ENCODE measurements at places on chromosomes 7 and 10.

GRCh38 chr7:80078159-80078731 lies 56.4 kb upstream of the GNAI1 start:
- DNase-seq = peak; percentile 36

DNA sequence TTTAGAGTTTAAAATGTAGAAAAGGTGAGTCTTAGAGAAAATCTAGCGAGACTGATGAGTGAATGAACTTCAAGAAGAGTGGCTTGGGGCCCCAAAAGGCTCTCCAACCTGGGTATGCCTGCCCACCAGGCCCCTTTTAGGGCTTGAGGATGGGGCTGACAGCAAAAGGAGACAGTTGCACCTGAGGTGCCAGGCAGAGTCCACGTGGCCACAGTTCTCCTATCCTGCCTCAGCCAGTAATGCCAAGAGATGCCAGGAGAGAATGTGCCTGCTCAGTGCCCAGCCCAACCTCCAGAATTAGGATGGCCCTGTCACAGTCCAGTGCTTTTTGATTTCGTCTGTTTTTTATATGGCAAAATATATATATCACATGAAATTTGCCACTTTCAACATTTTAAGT lies 156.5 kb downstream of the SLIT1 start:
- DNase-seq = no peak

DNA sequence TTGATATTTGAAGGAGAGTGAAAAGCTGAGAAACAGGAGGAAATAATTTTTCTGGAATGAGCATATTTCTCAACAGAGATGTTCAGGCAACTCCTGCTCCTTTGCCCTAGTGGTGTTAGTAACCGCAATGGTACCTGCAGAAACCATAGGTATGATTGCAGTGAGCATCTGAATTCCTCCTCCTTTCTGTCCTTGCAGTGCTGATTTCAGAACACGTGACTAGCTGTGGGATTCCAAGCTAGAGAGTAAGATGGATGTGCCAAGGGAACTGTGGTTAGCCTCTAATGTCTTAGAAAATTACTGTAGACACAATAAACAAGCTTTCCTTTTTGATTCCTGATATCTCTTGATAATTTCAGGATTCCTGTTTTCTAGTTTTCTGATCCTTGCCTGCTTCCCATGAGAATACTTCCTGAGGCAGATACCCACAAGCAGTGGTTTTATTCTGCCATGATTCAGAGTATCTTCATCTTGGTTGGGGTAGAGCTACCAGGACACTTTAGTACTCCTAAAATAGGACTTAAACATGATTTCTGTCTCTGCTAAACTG lies 27.5 kb downstream of the LRGUK start:
- DNase-seq = no peak

GRCh38 chr7:142375710-142376313 lies 118.0 kb upstream of the PRSS58 start:
- no peak for DNase-seq

- peak; percentile 38 for DNase-seq
These were observed 44.9 kb downstream of the MYPN start for GRCh38 chr10:68154211-68154497.

DNA sequence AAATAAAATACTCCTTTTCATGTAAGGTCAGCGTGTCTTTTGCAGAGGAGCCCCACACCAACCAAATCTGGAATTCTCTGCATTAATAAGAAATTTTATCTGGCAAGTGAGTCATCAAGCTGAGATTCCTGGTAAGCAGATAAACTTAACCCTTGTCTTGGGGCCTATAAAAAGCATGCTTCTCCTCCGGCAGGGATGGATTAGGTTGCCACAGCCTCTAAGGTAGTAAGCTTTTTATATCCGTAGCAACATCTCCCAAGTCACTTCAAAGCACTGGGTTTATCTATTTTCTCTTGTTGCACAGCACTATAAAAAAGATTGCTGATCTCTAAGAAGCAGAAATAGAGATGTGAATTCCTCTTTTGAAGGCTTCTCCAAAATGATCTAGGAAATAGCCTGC lies 202.8 kb upstream of the NOBOX start:
- DNase-seq = peak; percentile 8

GRCh38 chr7:132635127-132635526 lies 58.9 kb upstream of the PLXNA4 start:
- DNase-seq = no peak

- DNase-seq = no peak
These were observed 3.0 kb upstream of the MCM10 start for GRCh38 chr10:13158401-13158800.

GRCh38 chr7:150476285-150476684 lies 25.9 kb downstream of the GIMAP8 start:
- no peak for DNase-seq

GRCh38 chr7:106104721-106105260 lies 7.3 kb downstream of the SYPL1 start:
- DNase-seq = no peak

GRCh38 chr7:780081-780480 lies 52.2 kb upstream of the SUN1 start:
- no peak for DNase-seq

DNA sequence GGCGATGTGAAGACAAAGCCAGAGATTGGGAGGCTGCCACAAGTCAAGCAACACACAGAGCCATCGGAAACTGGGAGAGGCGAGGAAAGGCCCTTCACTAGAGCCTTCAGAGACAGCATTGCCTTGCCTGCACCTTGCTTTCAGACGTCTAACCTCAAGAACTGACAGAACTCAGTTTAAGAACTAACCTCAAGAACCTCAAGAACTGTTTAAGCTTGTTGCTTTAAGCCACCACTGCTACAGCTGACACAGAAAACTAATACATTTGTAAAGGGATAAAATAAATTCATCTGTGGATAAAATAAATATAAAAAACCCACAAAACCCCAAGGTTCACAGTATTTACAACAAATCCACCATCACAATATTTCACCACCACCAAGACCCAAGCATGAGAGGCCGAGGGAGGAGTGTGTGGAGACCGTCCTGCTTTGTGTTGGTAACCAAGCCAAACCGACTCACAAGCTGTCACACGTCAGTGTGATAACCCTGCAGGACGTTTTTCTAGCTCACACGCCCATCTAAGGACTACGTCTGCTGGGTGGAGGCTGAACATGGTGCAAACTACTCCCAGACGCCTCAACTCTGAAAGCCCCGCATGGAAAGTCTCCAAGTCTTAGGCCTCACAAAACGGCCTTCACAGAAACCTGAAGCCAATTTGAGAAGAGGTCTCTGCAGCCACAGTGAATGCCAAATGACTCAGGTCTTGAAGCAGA lies 116.8 kb downstream of the ABLIM1 start:
- DNase-seq = peak; percentile 87

- no peak for DNase-seq
These were observed 18.7 kb downstream of the SORCS3 start for GRCh38 chr10:104659809-104660208.

DNA sequence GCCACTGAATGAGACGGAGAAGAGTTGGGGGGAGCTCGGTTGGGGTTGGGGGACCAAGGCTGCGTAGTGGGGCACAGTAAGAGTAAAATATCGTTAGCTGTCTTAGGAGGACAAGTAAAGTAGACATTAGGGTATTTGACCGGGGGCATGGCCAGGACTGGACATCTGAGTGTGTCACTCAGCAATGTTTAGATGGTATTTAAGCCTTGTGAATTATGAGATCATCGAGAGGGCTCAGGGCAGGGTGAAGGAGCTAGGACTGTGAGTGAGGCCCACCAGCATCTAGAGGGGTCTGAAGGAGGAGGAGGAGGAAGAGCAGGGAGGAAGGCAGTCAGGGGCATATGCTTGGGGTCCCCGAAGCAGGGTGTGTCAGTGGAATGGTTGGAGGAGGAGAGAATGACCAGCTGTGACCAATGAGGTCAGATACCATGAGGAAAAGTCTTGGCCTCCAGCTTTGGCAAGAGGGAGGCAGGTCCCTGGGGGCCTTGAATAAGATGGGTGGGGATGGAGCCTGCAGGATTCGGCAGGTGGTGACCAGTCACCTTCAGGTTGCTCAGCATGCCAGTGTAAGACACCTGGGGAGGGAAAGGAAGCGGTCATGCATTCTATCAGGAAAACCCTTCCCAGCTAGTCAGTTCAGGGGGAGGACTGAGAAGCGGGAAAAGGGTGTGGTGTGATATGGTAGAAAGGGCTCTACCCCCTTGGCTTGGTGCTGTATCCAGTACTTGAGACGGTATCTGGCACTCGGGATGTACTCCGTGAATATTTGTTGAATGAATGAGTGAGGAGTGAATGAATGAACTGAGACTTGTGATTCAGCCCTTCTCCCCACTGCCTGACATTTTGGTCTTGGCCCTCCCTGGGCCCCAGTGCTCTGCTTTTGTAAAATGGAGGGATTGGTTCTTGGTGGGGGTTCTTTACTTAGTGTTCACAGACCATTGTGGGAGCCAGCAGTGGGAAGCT lies 34.8 kb upstream of the SH2D4B start:
- no peak for DNase-seq

- DNase-seq = no peak
These were observed 542.6 kb upstream of the LRRN3 start for GRCh38 chr7:110548372-110548771.

- DNase-seq = no peak
These were observed 7.5 kb upstream of the FAM131B start for GRCh38 chr7:143369678-143370651.

DNA sequence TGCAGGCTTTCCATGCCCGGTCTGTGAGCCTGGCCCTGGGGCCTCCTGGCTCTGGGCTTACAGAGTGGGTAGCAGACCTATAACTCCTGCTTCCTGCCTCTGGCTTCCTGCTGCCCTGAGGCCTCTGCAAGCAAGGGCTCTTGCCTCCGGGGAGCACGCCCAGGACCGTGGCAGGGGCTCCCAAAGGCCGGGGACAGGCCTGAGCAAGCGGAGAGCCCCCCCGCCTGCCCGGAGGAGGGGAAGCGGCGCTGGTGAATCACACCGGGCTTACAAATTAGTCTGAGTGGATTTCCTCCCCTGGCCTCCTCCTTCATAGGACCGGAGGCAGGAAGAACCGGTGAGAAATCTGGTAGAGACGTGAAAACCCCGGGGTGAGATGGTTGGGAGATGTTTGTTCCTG lies 1.5 kb upstream of the MYL10 start:
- peak; percentile 16 for DNase-seq

- DNase-seq = peak; percentile 42
These were observed 9.6 kb upstream of the TRIM56 start for GRCh38 chr7:101075646-101076045.

DNA sequence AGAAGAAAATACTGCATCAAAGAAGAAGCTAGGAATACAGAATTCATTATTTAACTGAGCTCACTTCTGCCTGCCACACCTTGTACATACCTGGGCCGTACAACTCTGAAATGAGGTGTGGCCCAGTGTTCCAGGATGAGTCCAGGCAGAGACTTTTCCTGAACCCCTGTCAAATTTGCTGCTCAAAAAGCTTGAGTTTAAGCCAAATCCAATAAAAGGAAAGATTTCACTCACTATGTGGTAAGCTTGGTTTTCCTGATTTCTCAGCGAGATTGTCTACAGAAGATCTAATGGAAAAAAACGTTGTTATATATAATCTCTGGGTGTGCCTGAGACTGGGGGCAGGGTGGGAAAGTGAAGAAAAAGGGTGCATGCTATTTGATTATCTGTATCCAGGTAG lies 72.1 kb upstream of the EGFR start:
- DNase-seq = no peak

DNA sequence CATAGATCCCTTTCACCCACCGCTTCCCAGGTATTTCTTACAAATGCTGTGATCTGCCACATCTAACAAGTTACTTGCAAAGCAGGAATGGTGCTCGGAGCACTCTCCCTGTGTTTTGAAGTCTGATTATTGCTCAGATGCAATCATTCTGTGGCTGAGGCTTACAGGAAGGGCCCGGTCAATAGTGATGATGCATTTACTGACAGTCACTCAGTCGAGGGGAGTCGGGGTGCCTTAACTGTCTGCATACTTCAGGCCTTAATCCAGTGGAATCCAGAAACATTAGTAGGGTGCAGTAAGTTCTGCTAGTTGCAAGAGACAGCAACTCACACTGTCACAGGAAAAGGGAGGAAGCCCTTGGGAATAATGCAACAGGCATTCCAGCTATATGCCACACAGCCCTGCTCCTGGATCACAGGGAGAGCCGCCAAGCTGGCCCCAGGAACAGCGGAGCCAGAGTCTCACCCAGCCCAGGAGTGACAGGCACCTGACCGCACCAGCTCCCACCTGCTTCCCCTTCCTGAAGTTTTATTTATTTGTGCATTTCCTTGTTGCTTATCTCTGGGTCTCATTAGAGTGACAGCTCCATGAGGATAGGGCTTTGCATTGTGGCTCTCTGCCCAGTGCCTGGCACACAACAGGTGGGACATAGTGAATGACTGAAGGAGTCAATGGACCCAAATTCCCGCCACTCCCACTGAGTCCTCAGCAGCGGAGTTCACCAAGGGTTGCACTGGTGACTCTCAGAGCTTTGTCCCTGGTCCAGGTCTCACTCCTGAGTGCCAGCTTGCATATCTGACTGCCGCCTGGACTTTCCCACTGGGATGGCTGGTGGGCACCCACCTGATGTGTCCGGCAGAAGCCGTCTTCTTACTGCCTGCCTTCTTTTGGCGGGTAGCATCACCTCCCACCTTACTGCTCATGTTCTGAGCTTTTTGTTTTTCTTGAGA lies 212.5 kb upstream of the SH2B2 start:
- no peak for DNase-seq

DNA sequence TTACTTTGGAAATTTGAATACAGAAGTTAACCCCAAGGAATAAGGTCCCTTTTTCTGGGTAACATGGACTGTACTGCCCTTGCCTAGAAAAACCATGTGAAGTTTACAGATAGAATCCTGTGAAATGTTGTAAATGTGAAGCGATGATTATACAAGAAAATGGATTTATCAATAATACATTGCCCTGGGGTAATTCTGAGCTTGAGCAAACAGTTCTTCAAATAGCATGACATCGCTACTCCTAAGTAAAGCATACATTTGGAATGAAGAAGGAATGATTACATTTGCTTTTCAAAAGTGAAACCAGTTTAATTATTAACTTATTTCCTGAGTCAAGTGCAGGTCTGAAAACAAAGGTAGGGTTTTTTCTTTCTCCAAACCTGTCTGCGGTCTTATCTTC lies 43.3 kb upstream of the FZD8 start:
- DNase-seq = no peak

GRCh38 chr10:31099664-31100063 lies 68.0 kb upstream of the ZNF438 start:
- no peak for DNase-seq

DNA sequence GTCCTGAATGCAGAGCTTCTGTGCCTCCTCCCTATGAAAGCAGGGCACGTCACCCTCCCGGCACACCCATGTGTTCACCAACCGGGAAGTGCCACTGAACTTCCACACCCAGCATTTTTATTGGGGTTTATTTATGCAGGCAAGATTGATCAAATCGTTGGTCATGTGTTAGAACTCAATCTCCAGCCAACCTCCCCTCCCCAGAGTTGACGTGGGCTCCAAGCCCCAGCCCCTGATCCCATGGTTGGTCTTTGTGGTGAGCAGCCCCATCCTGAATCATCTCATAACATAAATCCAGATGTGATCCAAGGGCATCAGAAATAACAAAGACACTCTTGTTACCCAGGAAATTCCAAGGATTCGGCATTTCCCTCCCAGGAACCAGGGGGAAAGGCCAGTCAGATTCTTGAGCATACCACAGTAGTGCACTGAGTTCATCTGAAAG lies 151.2 kb downstream of the TPST1 start:
- peak; percentile 61 for DNase-seq

GRCh38 chr7:35565927-35566326 lies 129.0 kb downstream of the HERPUD2 start:
- peak; percentile 7 for DNase-seq

GRCh38 chr10:130350996-130351395 lies 214.8 kb downstream of the GLRX3 start:
- DNase-seq = no peak

GRCh38 chr10:90775351-90776028 lies 82.3 kb downstream of the HTR7 start:
- DNase-seq = peak; percentile 72

- DNase-seq = no peak
These were observed 29.5 kb downstream of the CDK13 start for GRCh38 chr7:39979406-39980073.

GRCh38 chr7:120873401-120873800 lies 15.5 kb upstream of the TSPAN12 start:
- no peak for DNase-seq

All from fibroblast of pulmonary artery (primary cell).